ENCODE measurements at places on chromosomes 6 and 20.

GRCh38 chr6:156544046-156544445, 233.1 kb upstream of the ARID1B start:
- DNase-seq, result no peak

DNA sequence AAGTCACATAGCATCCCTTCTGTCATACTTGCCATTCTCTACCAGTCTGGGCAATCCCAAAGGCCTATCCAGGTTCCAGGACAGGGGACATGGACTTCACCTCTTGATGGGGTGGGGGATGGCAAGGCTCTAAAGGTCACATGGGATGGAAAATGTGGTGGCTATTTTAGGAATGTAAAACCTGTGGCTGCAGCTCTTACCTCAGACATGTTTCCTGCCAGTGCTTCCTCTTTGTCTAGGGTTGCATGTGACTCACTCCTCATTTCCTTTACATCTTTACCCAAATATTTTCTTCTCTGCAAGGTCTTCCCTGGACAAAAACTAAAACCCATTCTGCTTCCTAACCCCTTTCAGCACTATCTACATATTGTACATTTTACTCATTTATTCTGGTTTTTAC, 135.7 kb downstream of the BTBD3 start:
- no peak for DNase-seq

DNA sequence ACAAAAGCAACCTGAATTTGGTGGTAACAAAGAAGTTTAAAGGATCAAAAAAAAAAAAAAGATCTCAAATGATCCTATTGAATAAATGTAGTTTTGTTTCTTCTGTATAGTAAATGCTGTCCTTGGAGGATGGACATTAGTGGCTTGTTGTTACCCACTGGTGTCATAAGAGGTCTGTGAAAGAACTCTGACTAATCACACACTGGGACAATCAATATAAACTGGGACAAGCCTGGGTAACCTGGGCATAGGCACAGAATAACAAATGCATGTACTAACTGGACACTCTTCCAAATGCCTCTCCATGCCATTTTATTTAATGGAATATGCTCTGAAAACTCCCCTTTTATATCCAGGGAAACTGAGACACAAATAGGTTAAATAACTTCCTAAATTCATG, 241.4 kb downstream of the DOK5 start:
- DNase-seq, result no peak

- DNase-seq, result no peak
These were observed 136.1 kb upstream of the CDYL start for GRCh38 chr6:4640139-4640538.

DNA sequence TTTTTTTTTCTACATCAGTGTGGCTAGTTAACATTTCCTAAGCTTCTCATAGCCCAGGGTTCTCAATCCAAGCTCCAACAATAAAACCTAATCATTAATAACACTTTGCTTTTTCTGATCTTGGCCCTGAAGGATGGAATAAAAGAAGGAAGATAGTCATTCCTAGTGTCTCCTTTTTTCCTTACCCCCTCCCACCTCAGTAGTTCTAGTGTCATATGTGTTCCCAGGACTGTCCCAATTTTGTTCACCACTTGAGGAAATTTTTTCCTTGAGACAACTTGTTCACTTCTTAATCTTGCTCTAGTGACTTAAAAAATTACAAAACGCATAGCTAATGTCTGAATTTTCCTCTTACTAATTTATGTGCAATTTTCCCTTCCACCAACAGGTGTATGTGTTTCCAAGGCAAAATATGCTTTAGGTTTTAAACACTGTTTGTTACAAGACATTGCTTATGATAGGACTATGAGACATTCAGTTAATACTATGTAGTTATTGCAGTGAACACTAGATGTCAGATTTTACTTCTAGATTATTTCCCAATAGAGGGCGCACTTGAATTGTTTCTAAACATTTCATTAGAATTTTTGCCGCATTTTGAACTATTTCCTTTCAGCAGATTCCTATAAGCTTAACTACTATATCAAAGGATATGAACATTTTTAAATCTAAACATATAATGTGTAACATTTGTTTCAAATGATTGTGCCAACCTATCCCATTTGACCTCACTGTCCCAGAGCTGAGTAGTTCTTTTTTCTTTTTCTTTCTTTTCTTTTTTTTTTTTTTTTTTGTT, 18.5 kb upstream of the C6orf141 start:
- DNase-seq, result peak; percentile 6

DNA sequence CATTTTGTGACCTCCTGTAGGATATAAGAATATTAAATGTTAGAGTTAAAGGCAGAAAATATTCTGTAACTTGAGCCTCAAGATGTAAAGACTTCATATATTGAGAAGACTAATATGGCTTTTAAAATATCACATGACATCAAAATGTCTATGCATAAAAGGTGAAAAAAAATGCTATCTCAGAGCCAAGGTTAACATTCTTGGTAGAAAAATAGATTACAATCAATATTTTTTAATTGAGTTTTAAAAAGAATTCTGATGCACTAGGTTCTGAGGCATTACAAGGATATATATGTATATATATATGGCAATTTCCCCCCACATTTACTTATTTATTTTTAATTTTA, 46.2 kb upstream of the RAB23 start:
- no peak for DNase-seq

GRCh38 chr6:161100072-161100471, 108.5 kb downstream of the MAP3K4 start:
- DNase-seq, result no peak

Measured in central memory CD4-positive, alpha-beta T cell (primary cell).